Activated naive CD4-positive, alpha-beta T cell (primary cell): ENCODE measurements at places on chromosomes 2 and 18.

- no peak for DNase-seq
Observed at GRCh38 chr2:15909157-15909556, 31.2 kb upstream of the MYCN start.

GRCh38 chr2:30694286-30695055 is 112.8 kb downstream of the CAPN13 start:
- DNase-seq: no peak

DNA sequence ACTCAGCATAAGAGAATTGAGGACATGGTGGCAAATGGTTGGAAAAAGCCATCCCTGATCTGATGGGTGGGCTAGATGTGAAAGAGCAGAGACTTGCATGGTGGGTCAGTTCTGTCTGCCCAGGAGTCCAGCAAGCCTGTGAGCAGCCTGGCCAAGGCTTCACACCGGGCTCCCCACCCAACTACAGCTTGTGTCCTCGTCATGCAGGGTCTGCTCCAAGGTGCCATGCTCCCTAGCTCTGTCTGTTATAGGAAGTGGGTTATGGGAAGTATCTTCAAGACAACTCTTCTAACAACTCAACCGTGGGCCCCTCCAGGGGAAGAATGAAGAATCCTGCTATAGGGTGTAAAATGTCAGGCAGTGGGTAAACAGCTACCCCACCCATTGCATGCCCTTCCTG is 97.4 kb downstream of the ADD2 start:
- DNase-seq: no peak

DNA sequence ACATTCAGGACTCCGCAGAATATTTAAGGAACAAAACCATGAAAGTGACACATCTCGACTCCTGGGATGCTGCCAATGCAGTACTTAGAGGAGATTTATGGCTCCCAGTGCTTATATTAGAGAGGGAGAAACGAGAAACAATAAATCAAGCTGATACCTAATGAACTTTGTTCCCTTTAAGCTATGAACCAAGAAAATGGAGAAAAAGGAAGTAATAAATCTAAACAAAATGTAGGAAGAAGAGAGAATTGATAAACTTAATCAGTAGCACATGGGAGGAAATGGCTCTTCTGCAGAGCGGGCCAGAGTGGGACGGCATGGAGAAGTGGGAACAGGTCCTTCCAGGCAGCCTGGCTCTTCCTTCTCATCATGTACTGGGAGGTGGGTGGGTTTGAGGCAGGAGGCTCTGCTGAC is 42.7 kb downstream of the NPPC start:
- DNase-seq: no peak

DNA sequence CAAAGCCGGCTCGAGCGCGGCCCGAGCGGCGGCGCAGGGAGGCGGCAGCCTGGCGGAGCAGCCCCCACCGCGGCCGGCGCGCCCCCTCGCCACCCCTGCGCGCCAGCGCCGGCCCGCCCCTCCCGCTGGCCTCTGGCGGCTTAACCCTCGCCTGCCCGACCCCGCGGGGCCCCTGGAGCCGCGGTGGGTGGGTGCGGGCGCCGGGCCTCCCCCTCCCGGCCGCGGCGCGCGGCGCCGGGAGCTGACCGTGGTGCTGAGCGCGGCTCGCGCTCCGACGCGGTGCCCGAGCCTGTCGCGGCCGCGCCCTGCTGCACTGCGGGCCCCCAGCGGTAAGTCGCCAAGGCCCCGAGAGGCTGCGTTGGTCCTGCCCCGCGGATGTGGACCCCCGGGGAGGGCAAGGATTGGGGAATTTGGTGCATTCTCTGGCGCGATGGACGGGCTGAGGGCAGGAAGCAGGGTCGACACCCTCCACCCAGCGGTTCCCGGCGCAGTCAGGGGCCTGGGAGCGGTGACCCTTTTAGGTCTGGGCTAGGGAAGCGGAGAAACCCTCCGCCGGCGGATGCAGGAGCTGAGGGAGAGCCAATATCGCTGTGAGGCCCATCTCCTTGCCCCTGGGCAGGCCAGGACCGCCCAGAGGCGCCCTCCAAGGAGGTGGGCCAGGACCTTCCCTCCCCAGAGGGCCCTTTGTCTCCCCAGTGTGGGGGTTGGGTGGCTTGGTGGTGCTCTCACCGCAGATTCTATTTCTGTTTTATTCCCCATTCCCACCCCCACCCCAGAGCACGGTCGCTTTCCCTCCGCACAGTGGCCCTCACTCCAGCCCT is 923 bp downstream of the AMER3 start:
- no peak for DNase-seq

DNA sequence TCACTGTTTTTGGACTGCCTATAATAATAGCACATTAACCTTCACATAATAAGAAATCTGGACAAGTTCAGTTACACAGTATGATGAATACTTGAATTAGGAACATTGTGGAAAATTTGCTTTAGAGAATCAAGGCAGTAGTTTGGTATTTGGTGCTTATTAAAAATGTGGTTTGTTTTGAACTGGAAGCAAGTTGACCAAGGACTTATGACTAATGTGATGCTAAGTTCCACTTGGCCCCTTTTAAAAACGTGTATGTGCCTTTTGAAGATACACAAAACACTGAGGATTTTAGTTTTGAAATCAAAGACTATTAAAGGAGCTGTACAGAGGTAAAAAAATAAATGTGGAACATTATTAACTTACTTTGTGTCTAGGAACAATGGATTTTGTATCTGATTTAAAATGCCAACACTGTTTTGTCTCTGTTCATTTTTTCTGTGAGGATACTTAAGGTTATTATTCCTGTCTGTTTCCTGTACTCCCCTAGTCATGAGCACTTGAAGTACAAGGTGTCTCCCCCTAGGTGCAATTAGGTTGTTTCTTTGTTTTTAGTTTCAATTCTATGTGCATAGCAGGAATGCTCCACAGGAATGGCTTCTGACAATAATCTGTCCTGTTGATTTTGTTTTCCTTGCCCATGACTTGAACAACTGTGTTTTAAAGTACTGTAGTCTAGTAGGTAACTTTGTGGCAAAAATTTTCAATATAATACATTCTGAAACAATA is 49.6 kb upstream of the PTH2R start:
- DNase-seq: no peak

GRCh38 chr18:63697097-63697660 is 5.6 kb upstream of the SERPINB11 start:
- DNase-seq: no peak

DNA sequence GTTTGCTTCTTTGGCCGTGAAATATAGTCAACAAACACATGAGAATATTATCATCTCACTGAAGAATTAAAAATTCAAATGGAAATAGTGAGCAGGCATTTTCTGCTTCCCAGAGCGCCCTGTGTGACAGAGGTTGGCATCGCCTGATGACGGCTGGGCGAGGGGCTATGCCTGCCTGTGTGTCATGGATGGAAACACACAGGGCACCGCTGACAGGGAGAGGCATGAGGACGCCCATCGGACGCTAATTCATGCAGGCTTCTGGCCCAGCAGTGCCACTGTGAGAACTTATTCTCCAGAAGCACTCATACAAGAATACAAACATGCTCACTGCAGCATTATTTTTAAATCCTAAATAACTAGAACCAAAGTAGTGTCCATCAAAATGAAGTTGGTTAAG is 61.4 kb upstream of the OTOS start:
- DNase-seq: no peak

DNA sequence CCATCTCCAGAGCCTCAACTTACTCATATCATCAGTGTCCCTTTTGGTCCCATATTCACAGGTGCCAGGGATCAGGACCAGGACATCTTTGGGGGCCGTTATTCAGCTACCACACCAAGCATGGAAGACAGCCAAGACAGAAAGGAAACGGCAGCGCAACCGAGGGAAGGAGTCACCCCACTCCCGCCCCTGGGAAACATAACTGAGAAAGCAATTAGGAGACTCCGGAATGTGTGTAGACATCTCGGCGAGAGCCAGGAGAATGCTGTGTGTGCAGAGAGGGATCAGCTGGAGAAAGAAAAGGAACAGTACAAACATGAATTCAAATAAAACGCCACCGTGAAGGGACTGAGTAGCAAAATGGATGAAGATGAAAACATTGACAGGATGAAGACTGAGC is 13.4 kb upstream of the BOK start:
- DNase-seq: no peak

- DNase-seq: no peak
Observed at GRCh38 chr2:240655931-240656886, 26.5 kb downstream of the AQP12B start.

GRCh38 chr2:101401326-101401665 is 14.0 kb upstream of the CREG2 start:
- no peak for DNase-seq

GRCh38 chr2:75130171-75130570 is 69.1 kb downstream of the TACR1 start:
- no peak for DNase-seq

GRCh38 chr2:81644189-81644588 is 1339.6 kb upstream of the LRRTM1 start:
- no peak for DNase-seq

GRCh38 chr2:23028106-23028505 is 356.9 kb upstream of the KLHL29 start:
- no peak for DNase-seq

DNA sequence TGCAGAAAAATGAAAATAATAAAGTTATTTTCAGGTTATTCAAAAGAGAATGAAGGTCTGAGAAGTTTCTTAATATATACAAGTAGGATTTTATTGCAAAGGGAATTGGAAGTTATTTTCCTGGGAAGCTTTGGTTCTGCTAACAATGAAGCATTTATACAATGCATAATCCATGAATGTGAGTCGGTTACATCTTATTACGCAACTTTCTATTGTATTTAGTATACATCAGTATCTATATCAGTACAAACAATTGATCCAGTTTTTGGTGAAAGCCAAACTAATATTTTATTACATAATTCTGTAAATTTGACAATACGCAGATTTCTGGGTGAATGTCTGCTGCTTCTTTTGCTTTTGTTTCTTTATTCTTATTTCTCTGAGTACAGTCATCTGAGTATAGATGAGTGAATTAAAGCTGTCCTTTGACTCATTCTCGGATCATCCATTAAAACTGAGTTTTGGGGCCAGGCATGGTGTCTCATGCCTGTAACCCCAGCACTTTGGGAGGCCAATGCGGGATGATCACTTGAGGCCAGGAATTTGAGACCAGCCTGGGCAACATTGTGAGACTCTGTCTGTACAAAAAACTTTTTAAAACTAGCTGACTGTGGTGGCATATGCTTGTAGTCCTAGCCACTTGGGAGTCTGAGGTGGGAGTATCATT is 108.5 kb downstream of the SOCS6 start:
- no peak for DNase-seq
